NCI-H2171 treated with DMSO at 0.1 percent for 48 hours (cell line): ENCODE measurements at places on chromosomes 3 and 15.

- no peak for DNase-seq
Observed at GRCh38 chr3:193545304-193545703, 9.4 kb downstream of the ATP13A4 start.

- no peak for DNase-seq
Observed at GRCh38 chr3:58560771-58561311, 16.4 kb downstream of the FAM107A start.

GRCh38 chr15:89127054-89127702 is 38.9 kb downstream of the ABHD2 start:
- DNase-seq = peak; percentile 62

- DNase-seq = no peak
Observed at GRCh38 chr3:117885011-117885441, 1149.6 kb downstream of the IGSF11 start.
